ENCODE measurements at places on chromosomes 12 and 14. TPM values are rescaled to one million over a fixed set of nuclear protein-coding genes. Genes with fewer than 3 reads are reported as not detected.

The FOXN4 gene
- total RNA-seq, result 9.0 TPM

The PZP gene
- total RNA-seq, result 4.6 TPM

The RNASE3 gene
- total RNA-seq, result 0.50 TPM

The FRMD6 gene
- 59.2 TPM for total RNA-seq

The GIT2 gene
- total RNA-seq, result 47.2 TPM

The LRP1-AS gene
- not detected for total RNA-seq

The KCNA5 gene
- total RNA-seq, result 0.79 TPM

The GZMH gene
- total RNA-seq, result not detected

The HOXC4 gene
- 3.1 TPM for total RNA-seq

The CCDC175 gene
- 1.4 TPM for total RNA-seq

The TMEM52B gene
- total RNA-seq, result 1.2 TPM

The PIP4P1 gene
- total RNA-seq, result 33.4 TPM

The GRIP1 gene
- 12.0 TPM for total RNA-seq

The MBIP gene
- 22.1 TPM for total RNA-seq

The ARHGDIB gene
- total RNA-seq, result 20.2 TPM

The AQP2 gene
- 1.9 TPM for total RNA-seq

The RHOF gene
- 20.5 TPM for total RNA-seq

The LIN7A gene
- total RNA-seq, result 5.8 TPM

The GPRC5D gene
- total RNA-seq, result 4.0 TPM

The TCL1A gene
- 14.1 TPM for total RNA-seq

Data from testis (tissue), 5 donors.